ENCODE measurements at places on chromosomes 3 and 15. TPM values are rescaled to one million over a fixed set of nuclear protein-coding genes. Genes with fewer than 3 reads are reported as not detected.

CCDC50 gene
- total RNA-seq, result 12.6 TPM

SUCNR1 gene
- total RNA-seq, result not detected

KLHL40 gene
- total RNA-seq, result not detected

C3orf85 gene
- not detected for total RNA-seq

SPINK8 gene
- not detected for total RNA-seq

MB21D2 gene
- total RNA-seq, result 13.4 TPM

C15orf39 gene
- total RNA-seq, result 20.4 TPM

ALS2CL gene
- 5.2 TPM for total RNA-seq

PFN2 gene
- 1.8 TPM for total RNA-seq

IL5RA gene
- 0.79 TPM for total RNA-seq

LRRC57 gene
- 18.7 TPM for total RNA-seq

ST3GAL6 gene
- not detected for total RNA-seq

SEMA5B gene
- not detected for total RNA-seq

NANOGP8 gene
- not detected for total RNA-seq

P2RY12 gene
- total RNA-seq, result not detected

ITIH1 gene
- not detected for total RNA-seq

UROC1 gene
- not detected for total RNA-seq

TGM4 gene
- total RNA-seq, result not detected

SPTBN5 gene
- total RNA-seq, result 2.4 TPM

Measured in activated T-helper 17 cell treated with anti-CD3 and anti-CD28 coated beads, Interleukin-2, amount 50 U/mL, for 72 hours (primary cell).